NB4 (cell line): ENCODE measurements at places on chromosomes 4 and X.

- DNase-seq, result no peak
Observed at GRCh38 chr4:78099058-78099457, 41.9 kb downstream of the FRAS1 start.

- no peak for DNase-seq
Observed at GRCh38 chr4:16785793-16786527, 112.5 kb downstream of the LDB2 start.

GRCh38 chr4:111360906-111361305 is 738.0 kb upstream of the PITX2 start:
- DNase-seq, result no peak

- DNase-seq, result no peak
Observed at GRCh38 chr4:73208376-73208775, 50.2 kb downstream of the ANKRD17 start.

DNA sequence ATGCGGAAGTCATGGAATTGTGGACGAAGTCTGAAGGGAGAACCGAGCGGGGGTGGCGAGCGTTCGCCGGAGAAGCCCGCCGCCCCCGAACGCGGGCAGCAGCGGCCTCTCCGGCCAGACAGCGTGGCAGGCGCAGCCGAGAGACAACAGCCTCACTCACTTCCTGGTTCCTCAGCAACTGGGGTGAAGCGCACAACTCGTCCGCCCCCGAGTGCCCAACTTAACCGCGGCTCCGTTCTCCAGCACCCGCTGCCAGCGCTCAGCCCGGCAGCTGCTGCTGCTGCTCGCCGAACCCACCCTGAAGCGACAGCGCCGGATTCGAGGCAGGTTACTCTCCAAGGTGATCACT is 68.0 kb downstream of the NOCT start:
- peak; percentile 78 for DNase-seq

DNA sequence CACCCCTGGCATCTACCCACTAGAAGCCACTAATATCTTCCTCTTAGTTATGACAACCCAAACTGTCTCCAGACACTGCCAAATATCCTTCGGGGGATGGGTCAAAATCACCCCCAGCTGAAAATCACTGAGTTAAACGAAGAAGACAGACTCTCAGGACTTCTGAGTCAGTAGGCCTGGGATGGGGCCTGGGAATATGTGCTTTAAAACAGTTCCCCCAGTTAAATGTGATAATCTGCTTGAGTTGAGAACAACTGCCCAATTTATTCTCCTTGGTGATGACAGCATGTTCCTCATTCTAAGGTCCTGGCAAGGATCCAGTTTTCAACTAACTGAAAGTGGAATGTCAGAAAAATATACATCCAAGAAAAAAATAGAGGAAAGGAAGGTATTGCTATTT is 52.4 kb downstream of the CBLL2 start:
- DNase-seq, result no peak

DNA sequence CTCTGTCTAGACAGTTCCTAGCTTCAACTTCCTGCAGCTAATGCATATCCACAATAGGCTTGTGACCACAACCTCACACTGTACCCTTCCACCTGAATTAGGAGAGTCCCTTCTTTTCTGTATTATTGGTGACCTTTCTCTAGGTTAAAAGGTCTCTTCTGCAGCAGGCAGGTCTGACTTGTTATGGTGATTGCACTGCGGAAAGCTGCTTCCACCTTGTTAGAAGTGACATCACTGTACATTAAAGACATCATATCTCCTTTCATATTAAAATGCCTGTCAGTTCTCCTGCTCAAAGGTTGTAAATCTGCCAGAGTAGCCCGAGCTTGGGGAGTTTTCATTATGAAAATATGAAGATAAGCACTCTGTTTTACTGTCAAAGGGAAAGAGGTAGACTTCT is 21.5 kb upstream of the LSM6 start:
- no peak for DNase-seq

GRCh38 chr4:825063-825970 is 612 bp downstream of the CPLX1 start:
- no peak for DNase-seq

- DNase-seq, result no peak
Observed at GRCh38 chrX:39174772-39175417, 373.6 kb downstream of the MID1IP1 start.
